ENCODE measurements at places on chromosomes 4 and X. TPM values are rescaled to one million over a fixed set of nuclear protein-coding genes. Genes with fewer than 3 reads are reported as not detected.

Gene ATP8A1
- total RNA-seq = 2.1 TPM

Gene CABS1
- total RNA-seq = not detected

Gene KIAA1210
- not detected for total RNA-seq

Gene USP17L24
- total RNA-seq = not detected

Gene GLRA2
- not detected for total RNA-seq

Gene LRAT
- not detected for total RNA-seq

Gene GABRG1
- total RNA-seq = not detected

Gene PPARGC1A
- 2.5 TPM for total RNA-seq

Gene PCDH19
- total RNA-seq = 0.59 TPM

Gene SCML2
- total RNA-seq = 0.88 TPM
